ENCODE measurements at places on chromosomes 13 and 19. TPM values are rescaled to one million over a fixed set of nuclear protein-coding genes. Genes with fewer than 3 reads are reported as not detected.
A peak's percentile ranks its signal among the peaks of the same experiment; 100 is the strongest.

GRCh38 chr13:46481166-46481565 lies 71.8 kb upstream of the LRCH1 start:
- H3K27me3 ChIP-seq: no peaks in the 10 kb centered on the region
- H3K36me3 ChIP-seq: no peaks in the 10 kb centered on the region
- H3K27ac ChIP-seq: no peak overlapping the region
- DNase-seq: no peak

The CEACAM6 gene
- not detected for total RNA-seq

DNA sequence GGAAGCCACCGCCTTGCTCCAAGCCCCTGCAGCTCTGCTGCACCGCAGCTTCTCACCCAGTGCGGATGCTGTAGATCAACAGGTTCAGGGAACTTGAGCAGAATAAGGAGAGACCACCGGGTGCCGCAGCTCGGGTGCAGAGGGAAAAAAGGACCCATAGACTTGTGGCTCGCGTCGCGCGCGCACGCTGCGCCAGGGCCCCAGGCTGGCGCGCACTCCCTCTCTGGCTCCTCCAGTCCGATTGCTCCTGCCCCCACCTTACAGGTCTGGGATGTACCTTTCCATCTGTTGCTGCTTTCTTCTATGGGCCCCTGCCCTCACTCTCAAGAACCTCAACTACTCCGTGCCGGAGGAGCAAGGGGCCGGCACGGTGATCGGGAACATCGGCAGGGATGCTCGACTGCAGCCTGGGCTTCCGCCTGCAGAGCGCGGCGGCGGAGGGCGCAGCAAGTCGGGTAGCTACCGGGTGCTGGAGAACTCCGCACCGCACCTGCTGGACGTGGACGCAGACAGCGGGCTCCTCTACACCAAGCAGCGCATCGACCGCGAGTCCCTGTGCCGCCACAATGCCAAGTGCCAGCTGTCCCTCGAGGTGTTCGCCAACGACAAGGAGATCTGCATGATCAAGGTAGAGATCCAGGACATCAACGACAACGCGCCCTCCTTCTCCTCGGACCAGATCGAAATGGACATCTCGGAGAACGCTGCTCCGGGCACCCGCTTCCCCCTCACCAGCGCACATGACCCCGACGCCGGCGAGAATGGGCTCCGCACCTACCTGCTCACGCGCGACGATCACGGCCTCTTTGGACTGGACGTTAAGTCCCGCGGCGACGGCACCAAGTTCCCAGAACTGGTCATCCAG lies 964 bp downstream of the PCDH17 start:
- H3K4me1 ChIP-seq: peaks cover 27% of the 10 kb centered on the region
- H3K36me3 ChIP-seq: no peaks in the 10 kb centered on the region
- peak overlapping the region; percentile 42 for H3K4me3 ChIP-seq
- H3K27me3 ChIP-seq: peaks cover 4% of the 10 kb centered on the region
- no peak for DNase-seq

The PSG2 gene
- total RNA-seq: not detected

DNA sequence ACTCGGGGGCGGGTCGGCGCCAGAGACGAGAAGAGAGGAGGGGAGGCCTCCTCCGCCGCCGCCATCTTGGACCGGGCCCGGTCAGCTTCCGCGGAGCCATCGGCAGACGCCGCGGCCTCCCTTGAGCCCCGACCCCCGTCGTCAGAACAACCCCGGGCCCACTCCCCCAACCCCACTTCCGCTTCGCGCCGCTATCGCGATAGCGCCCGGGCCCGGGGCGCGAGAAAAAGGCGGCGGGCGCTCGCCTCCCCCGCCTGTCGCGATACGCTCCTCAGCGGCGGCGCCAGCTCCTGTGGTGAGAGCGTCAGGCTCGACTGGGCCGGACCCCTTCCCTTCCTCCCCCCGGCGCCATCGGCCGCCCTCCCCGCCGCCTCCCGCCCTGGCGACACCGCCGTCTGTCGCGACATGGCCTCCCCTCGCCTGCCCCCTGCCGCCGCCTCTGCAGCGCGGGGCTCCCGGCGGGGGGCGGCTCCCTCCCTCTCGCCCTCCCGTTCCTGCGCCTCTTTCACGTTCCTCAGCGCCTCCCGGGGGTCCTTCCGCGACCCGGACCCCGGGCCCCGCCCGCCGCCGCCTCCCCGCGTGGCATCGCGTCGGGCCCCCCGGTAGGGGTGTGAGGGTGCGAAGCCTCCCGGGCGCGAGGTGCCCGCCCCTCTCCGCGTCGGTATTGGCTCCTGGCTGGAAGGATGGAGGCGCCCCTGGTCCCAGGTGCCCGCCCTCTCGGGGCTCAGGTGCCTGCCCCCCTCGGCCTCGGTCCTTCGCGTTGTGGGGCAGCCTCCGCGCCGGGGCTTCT lies at the start of gene CNOT3:
Gene CNOT3, plus strand, starts transcription at position 64 of the 790 bp plus-strand sequence. CDS start 5,217 bp downstream, outside the sequence.
- DNase-seq: no peak
- H3K4me1 ChIP-seq: peaks cover 47% of the 10 kb centered on the region
- H3K36me3 ChIP-seq: peaks cover 26% of the 10 kb centered on the region
- H3K27me3 ChIP-seq: no peaks in the 10 kb centered on the region

The MYPOP gene
- 15.1 TPM for total RNA-seq

GRCh38 chr19:58355908-58356765 lies 2.8 kb upstream of the A1BG start:
- H3K27me3 ChIP-seq: no peaks in the 10 kb centered on the region
- H3K4me1 ChIP-seq: peaks cover 18% of the 10 kb centered on the region
- no peak overlapping the region for H3K27ac ChIP-seq
- no peaks in the 10 kb centered on the region for H3K36me3 ChIP-seq
- peak; percentile 50 for DNase-seq

GRCh38 chr19:55383279-55384130 lies 587 bp downstream of the TMEM238 start:
- peaks cover 18% of the 10 kb centered on the region for H3K36me3 ChIP-seq
- H3K4me3 ChIP-seq: peak overlapping the region; percentile 40
- no peaks in the 10 kb centered on the region for H3K27me3 ChIP-seq
- H3K4me1 ChIP-seq: peaks cover 44% of the 10 kb centered on the region

- no peak for DNase-seq
- no peak overlapping the region for H3K27ac ChIP-seq
- H3K4me3 ChIP-seq: no peak overlapping the region
- peaks cover 53% of the 10 kb centered on the region for H3K4me1 ChIP-seq
These were observed 18.9 kb downstream of the TGFB1 start for GRCh38 chr19:41334793-41335192.

DNA sequence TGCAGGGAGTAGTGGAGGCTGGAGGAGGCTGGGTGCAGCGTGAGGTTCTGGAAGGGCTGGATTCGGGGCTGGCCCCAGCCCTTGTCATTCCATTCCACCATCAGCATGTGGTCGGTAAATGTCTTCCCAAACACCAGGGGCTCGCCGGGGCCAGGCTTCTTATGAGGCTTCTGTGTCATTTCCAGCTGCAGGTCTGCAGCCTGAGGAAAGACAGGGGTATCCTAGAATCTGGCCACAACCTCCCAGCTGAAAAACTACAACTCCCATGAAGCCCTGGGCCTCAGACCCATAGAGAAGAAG lies 4.4 kb downstream of the BCAT2 start:
- H3K27ac ChIP-seq: no peak overlapping the region
- H3K27me3 ChIP-seq: no peaks in the 10 kb centered on the region
- no peak overlapping the region for H3K4me3 ChIP-seq

GRCh38 chr13:50365408-50366391 lies 350.5 kb downstream of the KCNRG start:
- H3K36me3 ChIP-seq: no peaks in the 10 kb centered on the region
- DNase-seq: peak; percentile 69
- peaks cover 43% of the 10 kb centered on the region for H3K4me1 ChIP-seq
- peak overlapping the region; percentile 37 for H3K4me3 ChIP-seq

DNA sequence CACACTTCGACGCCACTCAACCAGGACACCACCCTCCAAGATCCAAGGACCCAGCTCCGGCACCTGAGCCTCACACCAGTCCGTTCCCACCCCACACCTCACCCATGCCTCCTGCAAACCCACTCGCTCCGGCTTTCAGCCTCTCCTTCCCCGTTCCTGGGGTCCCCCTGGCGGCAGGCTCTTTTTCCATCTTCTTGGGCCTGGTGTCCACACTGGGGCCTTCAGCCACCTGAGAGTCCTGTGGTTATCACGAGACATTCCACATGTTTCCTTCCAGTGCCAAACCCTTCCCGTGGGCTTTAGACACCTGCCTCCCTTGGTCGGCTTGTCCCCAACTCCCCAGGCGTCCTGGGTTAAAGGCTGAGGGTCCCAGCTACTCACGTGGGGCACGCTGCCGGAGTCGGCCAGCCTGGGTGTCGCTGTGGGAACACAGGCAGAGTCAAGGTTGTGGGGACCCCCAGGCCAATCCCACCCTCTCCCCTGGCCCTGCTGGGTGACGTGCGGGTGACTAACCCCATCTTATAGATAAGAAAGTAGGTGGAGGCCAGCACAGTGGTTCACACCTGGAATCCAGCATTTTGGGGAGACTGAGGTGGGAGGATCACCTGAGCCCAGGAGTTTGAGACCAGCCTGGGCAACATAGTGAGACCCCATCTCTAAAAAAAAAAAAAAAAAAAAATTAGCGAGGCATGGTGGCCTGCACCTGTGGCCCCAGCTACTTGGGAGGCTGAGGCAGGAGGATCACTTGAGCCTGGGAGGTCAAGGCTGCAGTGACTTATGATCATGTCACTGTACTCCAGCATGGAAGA lies 1.9 kb downstream of the JSRP1 start:
- no peak overlapping the region for H3K4me3 ChIP-seq
- no peak overlapping the region for H3K27ac ChIP-seq
- no peaks in the 10 kb centered on the region for H3K36me3 ChIP-seq

DNA sequence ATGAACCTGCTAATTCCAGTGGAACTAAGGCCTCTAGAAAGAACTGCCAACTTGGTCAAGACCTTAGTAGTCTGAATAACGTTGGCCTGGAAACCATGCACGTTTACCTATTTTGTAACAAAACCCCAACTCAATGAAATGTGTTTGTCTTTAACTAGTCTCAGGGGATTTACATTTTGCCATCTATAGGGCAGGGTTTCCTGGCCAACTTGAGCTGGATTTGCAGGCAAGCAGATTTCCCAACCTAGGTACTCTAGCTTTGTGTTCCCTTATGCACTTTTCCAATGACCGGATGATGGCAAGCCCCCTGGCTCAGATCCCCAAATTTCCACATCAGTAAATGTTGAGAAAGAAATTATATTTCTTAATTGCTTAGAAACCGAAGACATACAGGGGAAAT lies 114.5 kb downstream of the IRS2 start:
- DNase-seq: no peak
- no peak overlapping the region for H3K4me3 ChIP-seq
- no peak overlapping the region for H3K27ac ChIP-seq
- no peaks in the 10 kb centered on the region for H3K4me1 ChIP-seq

The FRY gene
- 19.2 TPM for total RNA-seq

GRCh38 chr19:17103177-17103576 lies 27.6 kb downstream of the MYO9B start:
- no peak overlapping the region for H3K27ac ChIP-seq
- no peaks in the 10 kb centered on the region for H3K27me3 ChIP-seq
- no peak for DNase-seq
- peaks cover 47% of the 10 kb centered on the region for H3K36me3 ChIP-seq

DNA sequence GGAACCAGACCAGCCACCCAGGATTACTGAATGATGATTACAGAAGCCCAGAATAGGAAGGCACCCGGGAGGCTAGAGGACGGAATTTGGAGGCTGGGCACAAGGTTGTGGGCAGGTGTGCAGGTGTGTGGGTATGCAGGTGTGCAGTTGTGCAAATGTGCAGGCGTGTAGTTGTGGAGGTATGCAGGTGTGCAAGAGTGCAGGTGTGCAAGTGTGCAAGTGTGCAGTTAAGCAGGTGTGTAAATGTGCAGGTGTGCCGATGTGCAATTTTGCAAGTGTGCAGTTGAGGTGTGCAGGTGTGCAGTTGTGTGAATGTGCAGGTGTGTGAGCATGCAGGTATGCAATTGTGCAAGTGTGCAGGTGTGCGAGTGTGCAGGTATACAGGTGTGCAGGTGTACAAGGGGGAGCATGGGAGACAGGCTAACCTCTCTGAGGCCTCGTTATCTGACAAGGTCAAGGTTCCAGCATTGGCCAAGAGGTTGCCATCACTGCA lies 131.8 kb downstream of the KCTD15 start:
- no peak overlapping the region for H3K27ac ChIP-seq
- no peaks in the 10 kb centered on the region for H3K36me3 ChIP-seq
- H3K4me1 ChIP-seq: no peaks in the 10 kb centered on the region
- no peak overlapping the region for H3K4me3 ChIP-seq

The B3GLCT gene
- 5.2 TPM for total RNA-seq

DNA sequence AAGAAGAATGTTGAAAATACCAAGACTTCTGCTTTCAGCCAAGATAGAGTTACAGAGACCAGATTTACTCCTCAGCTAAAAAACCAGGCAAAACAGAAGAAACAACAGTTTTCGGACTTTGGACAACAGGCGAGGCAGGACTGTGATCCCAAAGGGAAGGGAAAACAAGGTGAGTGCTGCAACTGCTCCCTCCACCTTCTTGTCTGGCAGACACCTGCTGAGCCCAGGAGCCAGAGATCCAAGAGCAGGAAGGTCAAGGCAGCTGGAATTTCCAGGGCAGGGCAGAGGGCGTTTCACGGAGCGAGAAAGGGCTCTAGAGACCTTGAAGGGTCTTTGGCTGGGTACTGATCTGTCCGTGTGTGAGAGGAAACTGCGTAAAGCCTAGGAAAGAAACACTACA lies 32.9 kb upstream of the SLC7A9 start:
- no peak overlapping the region for H3K4me3 ChIP-seq
- no peaks in the 10 kb centered on the region for H3K36me3 ChIP-seq
- H3K27ac ChIP-seq: no peak overlapping the region
- no peaks in the 10 kb centered on the region for H3K4me1 ChIP-seq
- DNase-seq: no peak
- no peaks in the 10 kb centered on the region for H3K27me3 ChIP-seq

The MUC16 gene
- total RNA-seq: not detected

The PLPP2 gene
- total RNA-seq: 0.70 TPM

The ZNF285 gene
- 2.2 TPM for total RNA-seq

GRCh38 chr19:47357788-47358680 lies 8.9 kb downstream of the DHX34 start:
- peaks cover 63% of the 10 kb centered on the region for H3K36me3 ChIP-seq
- H3K27me3 ChIP-seq: no peaks in the 10 kb centered on the region
- H3K4me3 ChIP-seq: no peak overlapping the region
- H3K27ac ChIP-seq: no peak overlapping the region

Data from CD4-positive, alpha-beta memory T cell (primary cell).